ENCODE measurements at places on chromosomes 16 and 17. TPM values are rescaled to one million over a fixed set of nuclear protein-coding genes. Genes with fewer than 3 reads are reported as not detected.

DNA sequence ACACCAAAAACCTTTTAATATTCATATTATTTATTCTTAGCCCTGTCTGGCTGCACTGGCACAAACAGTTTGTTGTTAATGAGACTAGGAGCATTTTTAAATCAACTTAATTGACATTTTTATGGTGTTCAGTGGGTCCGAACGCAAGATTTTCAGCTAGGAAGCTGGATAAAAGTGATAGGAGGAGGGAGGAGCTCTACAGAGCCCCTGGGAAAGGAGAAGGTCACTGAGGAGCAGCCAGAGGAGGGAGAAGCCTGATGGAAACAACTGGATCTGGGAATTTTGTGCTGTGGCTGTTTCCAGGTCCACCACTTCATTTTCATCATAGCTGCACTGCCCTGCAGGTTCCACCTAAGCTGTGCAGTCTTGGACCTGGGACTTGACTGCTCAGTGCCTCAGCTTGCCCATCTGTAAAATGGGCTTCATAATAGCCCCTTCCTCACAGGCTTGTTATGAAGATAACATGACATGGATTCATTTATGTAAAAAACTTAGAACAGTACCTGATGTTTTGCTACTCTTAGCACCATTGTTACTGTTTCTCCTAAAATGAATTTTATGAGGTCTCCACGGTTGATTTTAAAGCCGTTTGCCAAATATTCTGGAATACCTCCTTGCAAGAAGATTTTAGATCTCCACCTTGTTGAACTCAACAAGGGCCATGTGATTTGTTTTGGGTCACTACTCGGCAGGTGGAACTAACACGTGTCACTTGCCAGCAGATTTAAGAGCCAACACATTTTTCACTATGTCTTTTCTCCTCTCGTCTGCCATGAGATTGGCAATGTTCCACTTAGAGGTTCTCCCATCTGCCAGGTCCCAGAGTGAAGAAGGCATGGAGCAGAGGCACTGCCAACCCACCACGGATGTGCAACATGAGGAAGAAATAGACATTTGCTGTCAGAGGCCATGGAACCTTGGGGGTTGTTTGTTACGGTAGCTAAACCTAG, 18.7 kb upstream of the GRIN2A start:
- H3K36me3 ChIP-seq = no peaks in the 10 kb centered on the region
- no peak overlapping the region for H3K27ac ChIP-seq
- peaks cover 16% of the 10 kb centered on the region for H3K27me3 ChIP-seq
- no peak overlapping the region for H3K4me3 ChIP-seq
- no peak for DNase-seq

- H3K36me3 ChIP-seq = peaks cover 13% of the 10 kb centered on the region
- H3K27ac ChIP-seq = no peak overlapping the region
- no peaks in the 10 kb centered on the region for H3K27me3 ChIP-seq
Observed at GRCh38 chr17:3594051-3594800, 15.0 kb downstream of the TRPV1 start.

DNA sequence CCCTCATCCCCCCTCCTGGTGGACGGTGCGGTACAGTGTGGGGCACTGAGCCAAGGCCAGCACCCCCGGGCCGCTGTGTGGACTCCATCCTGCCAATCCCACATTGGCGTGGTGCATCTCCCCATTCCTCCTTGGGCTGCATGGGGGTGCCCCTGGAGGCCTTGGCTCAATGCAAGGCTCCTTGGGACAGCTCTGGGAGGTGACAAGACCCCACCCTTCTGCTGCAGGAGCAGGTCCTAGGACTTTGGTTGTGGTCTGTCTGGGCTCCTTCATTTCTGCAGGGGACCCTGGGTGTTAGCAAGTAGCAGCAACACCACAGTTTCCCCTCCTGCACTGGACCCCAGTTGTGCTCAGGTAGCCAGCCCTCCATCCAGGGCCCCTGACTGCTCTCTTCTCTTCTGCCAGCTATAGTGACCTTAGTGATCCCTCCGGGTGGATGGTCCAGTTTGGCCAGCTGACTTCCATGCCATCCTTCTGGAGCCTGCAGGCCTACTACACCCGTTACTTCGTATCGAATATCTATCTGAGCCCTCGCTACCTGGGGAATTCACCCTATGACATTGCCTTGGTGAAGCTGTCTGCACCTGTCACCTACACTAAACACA, 1.3 kb downstream of the PRSS21 start:
- H3K4me1 ChIP-seq = peaks cover 20% of the 10 kb centered on the region
- DNase-seq = no peak
- H3K36me3 ChIP-seq = no peaks in the 10 kb centered on the region
- no peaks in the 10 kb centered on the region for H3K27me3 ChIP-seq

- H3K27ac ChIP-seq = no peak overlapping the region
- H3K27me3 ChIP-seq = peaks cover 86% of the 10 kb centered on the region
- H3K4me3 ChIP-seq = no peak overlapping the region
- H3K4me1 ChIP-seq = no peaks in the 10 kb centered on the region
Observed at GRCh38 chr17:46911311-46911710, 11.6 kb upstream of the GOSR2 start.

GRCh38 chr17:40671282-40671681, 6.3 kb upstream of the KRT222 start:
- peak; percentile 19 for DNase-seq
- peaks cover 5% of the 10 kb centered on the region for H3K4me1 ChIP-seq

GRCh38 chr16:79714440-79714839, 113.9 kb upstream of the MAF start:
- H3K4me3 ChIP-seq = no peak overlapping the region
- no peak for DNase-seq

DNA sequence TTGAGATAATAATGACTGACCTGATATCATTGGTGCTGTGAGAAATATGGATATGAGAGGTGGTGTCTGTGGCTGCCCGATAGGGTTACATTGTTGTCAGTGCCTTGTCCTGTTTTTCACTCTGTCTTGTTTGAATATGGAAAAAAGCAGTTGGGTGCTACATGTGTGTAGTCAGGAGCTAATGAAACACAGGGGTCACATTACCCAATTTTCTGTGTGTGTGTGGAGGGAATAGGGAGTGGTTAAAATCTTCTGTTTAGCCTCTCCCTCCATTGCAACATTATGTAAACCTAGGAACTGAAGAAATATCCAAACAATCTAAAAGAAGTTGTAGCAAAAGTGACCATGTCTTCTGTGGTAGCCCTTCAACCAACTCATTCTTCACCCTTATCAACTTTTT, 527.7 kb upstream of the SOX9 start:
- H3K4me1 ChIP-seq = no peaks in the 10 kb centered on the region
- H3K27me3 ChIP-seq = no peaks in the 10 kb centered on the region
- no peak for DNase-seq
- no peaks in the 10 kb centered on the region for H3K36me3 ChIP-seq
- no peak overlapping the region for H3K27ac ChIP-seq

DNA sequence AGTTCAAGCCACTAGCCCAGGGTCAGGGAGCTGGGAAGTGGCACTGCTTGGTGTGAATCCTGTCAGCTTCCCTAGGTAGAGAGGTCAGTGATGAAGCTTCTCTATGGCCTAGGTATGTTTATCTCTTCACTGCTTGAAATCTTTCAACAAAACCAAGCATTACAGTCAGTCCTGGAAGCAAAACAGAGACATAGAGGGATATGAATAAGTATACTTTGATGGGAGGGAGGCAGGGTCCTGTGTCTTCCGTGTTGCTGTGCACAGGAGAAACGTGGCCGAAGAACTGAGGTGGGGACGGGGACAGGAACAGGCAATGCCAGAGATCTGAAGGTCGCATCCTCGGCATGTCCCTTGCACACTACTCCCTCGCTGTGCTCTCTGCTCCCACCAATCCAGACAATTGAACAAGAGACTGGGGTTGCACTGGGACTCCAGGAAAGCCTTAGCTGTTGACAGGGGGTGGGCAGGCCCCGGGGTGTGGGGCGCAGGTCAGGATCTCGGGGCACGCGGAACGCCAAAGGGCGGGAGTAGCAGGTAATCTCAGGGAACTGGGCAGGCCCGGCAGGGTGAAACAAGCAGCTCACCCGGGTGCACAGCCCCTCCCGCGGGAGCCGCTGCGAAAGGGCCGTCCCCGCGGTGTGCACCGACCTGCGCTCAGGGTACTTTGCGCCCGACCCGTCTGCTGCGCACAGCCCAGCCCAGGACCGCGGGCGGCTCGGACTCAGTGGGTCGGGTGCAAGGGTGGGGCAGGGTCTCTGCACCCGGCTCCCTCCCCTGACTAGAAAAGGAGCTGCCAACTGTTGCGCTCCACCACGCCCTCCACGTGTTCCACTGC, at the start of gene MT1H:
MT1H (plus strand) TSS at position 810 of the 835 bp plus-strand sequence. CDS start 71 bp downstream, outside the sequence.
- H3K36me3 ChIP-seq = no peaks in the 10 kb centered on the region
- H3K27me3 ChIP-seq = peaks cover 100% of the 10 kb centered on the region
- H3K4me3 ChIP-seq = no peak within 1 kb of the TSS
- DNase-seq = no peak
- H3K27ac ChIP-seq = no peak within 1 kb of the TSS

DNA sequence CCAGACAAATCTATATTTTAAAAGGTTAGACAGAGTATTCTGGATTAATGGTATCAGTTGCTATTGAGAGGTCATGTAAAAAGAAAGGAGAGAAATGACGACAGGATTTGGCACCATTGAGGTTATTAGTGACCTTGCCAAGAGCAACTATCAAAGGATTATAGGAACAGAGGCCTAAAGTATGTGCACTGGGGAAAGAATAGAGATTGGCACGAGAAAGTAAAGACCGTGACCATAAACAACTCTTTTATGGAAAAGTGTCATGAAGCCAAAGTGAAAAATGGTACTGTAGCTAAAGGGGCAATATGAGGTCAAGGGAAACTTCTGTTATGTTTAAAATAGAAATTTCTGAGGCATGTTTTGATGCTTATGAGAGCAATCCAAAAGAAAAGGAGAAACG, 115.2 kb upstream of the KIF2B start:
- H3K27me3 ChIP-seq = no peaks in the 10 kb centered on the region
- DNase-seq = no peak
- no peaks in the 10 kb centered on the region for H3K36me3 ChIP-seq
- no peak overlapping the region for H3K27ac ChIP-seq
- H3K4me3 ChIP-seq = no peak overlapping the region

DNA sequence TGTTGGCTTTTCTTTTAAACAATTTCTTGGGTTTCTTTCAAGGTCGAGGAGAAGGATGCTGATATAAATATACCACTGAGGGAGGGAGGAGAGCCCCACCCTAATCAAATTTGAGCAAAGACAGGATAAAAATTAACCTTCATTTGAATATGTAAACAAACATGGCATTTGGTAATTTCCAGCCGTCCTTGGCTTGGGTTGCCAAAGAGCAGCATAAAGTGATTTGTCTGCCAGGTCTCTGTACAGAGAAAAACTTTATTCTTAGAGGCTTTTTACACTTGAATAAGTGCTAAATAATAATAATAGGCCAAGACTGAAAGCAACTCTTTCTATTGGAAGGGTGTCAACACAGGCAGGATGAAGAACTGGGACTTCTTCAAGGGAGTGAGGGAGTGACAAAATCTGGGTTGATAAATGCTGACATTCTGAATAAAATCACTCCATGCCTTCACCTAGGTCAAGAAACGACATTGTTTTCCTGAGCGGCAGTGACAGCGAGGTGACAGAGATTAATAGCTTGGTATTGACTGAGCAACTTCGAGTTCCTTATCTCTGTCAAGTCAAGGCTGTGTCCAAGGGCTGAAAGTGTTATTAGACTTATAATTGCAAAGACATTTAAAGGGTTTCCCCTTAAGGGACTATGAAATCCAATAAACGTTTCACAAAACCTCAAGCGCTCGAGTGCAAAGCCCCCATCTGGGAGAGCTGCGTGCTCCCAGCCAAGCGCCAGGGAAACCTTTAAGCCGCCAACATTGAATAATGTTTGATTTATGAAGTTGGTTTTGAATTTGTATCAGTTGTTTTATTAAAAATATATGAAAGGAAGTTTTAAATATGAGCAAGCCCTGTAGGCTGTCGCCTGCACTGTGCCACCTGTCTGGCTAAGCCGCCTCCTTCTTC, 269.5 kb upstream of the N4BP1 start:
- H3K27ac ChIP-seq = no peak overlapping the region
- H3K4me3 ChIP-seq = no peak overlapping the region
- H3K4me1 ChIP-seq = no peaks in the 10 kb centered on the region
- peaks cover 36% of the 10 kb centered on the region for H3K27me3 ChIP-seq

DNA sequence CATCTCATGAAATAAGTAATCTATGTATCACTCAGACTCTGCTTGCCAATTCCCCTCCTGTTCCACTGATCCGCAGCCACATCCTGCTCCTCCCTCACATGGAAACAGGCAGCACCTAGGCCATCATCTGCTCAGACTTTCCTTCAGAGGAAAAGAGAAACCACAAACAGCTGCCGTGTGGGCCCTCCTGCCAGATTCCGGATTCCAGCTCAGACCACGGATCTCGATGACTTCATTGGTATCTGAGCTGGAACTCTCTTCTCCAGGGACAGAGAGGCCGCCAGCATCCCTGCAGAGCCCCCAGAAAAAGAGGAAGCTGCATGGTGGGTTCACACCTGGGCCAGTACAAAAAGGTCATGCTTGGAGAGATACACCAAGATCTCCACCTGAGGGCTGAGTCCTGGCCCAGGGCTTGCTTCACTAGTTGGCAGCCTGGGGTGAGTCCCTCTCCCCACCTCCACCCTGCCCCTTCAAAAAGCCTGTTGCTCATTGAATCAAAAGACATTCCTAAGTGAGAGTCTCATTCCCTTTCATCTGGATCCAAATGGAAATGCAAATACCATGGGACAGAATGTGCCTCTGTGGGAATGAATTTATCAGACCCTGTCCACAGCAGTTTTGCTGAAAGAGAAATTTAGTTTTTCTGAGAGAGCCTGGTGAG, 47.2 kb downstream of the HOXB1 start:
- peaks cover 49% of the 10 kb centered on the region for H3K4me1 ChIP-seq
- no peaks in the 10 kb centered on the region for H3K27me3 ChIP-seq
- H3K27ac ChIP-seq = peak overlapping the region; percentile 66
- no peak overlapping the region for H3K4me3 ChIP-seq
- peak; percentile 66 for DNase-seq

DNA sequence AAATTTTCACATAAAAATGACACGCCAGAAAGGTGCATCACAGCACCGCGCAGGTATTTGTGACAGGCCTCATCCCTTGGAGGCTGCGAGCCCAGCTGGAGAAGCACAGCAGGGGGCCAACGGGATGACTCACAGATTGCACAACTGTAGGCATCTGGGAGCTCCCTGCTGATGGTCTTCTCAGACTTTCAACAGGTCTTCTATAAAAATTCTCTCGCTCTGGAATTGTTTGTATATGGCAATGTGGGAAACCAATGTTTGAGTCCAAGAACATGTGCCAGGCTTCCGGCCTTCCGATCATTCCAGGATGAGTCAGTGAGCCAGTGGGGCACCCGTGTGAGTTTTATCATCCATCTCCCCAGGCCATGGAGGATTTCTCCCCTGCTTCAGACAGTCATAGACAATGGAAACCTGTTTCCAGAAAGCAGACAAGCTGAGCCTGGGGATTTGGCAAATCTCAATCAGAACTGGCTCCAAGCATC, 24.1 kb upstream of the ADORA2B start:
- no peaks in the 10 kb centered on the region for H3K4me1 ChIP-seq
- H3K27ac ChIP-seq = no peak overlapping the region
- no peak overlapping the region for H3K4me3 ChIP-seq
- peaks cover 8% of the 10 kb centered on the region for H3K36me3 ChIP-seq
- DNase-seq = peak; percentile 51

- peaks cover 7% of the 10 kb centered on the region for H3K4me1 ChIP-seq
- no peak overlapping the region for H3K27ac ChIP-seq
- no peak overlapping the region for H3K4me3 ChIP-seq
- DNase-seq = peak; percentile 53
- no peaks in the 10 kb centered on the region for H3K36me3 ChIP-seq
- peaks cover 97% of the 10 kb centered on the region for H3K27me3 ChIP-seq
Observed at GRCh38 chr16:87661561-87661960, 59.3 kb downstream of the JPH3 start.

AIPL1 gene
- not detected for total RNA-seq

SLC6A2 gene
- total RNA-seq = not detected

CIITA gene
- total RNA-seq = 16.3 TPM

SULT1A4 gene
- 6.9 TPM for total RNA-seq

GCGR gene
- not detected for total RNA-seq

ADAM11 gene
- 1.2 TPM for total RNA-seq

APOBR gene
- total RNA-seq = 0.14 TPM

ACSM2A gene
- not detected for total RNA-seq

ENKD1 gene
- total RNA-seq = 23.0 TPM

CSNK1D gene
- 160 TPM for total RNA-seq

KRTAP2-2 gene
- total RNA-seq = not detected

TNFRSF17 gene
- not detected for total RNA-seq
